Suppressor macrophage treated with lipopolysaccharide for 1 hour (primary cell): ENCODE measurements at places on chromosomes 16 and 17.

- no peak for DNase-seq
Measured at GRCh38 chr17:27747462-27748359, 52.6 kb downstream of the NOS2 start.

DNA sequence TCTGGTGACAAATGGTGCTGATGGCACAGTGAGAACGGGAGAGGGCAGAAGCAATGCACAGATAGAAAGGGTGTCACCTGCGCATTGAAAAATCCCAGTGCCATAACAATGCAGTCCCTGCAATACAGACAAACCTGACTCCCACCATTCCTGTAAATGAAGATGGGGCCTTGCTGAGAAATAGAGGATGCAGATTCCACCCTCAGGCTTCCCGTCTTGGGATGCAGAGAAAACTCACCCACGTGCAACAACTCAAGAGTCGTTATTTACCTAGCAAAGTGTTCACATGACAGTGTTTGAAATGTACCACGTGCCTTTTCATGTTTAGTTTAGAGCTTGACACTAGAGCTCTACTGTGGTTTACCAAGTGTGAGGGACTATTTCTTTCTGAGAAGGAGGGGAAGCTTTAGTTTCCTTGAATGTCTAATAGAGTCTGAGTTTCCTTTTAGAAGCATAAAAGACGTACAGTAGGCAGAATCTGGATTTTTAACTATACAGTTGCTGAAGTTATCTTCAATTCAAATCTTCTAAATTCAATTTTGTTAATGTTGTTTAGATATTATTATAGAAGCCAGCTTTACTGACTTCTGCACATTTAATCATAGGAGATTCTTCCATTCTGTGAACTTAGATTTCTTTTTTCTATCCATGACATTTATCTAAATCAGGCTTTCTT lies 35.6 kb downstream of the WWOX start:
- no peak for DNase-seq

- no peak for DNase-seq
Measured at GRCh38 chr17:29049541-29050145, 6.7 kb downstream of the PIPOX start.

- DNase-seq: peak; percentile 59
Measured at GRCh38 chr16:1991135-1991551, 1.4 kb downstream of the SYNGR3 start.

GRCh38 chr17:17116406-17116805 lies 74.1 kb downstream of the MPRIP start:
- no peak for DNase-seq

GRCh38 chr16:46908540-46909372 lies 24.6 kb downstream of the GPT2 start:
- DNase-seq: peak; percentile 79

DNA sequence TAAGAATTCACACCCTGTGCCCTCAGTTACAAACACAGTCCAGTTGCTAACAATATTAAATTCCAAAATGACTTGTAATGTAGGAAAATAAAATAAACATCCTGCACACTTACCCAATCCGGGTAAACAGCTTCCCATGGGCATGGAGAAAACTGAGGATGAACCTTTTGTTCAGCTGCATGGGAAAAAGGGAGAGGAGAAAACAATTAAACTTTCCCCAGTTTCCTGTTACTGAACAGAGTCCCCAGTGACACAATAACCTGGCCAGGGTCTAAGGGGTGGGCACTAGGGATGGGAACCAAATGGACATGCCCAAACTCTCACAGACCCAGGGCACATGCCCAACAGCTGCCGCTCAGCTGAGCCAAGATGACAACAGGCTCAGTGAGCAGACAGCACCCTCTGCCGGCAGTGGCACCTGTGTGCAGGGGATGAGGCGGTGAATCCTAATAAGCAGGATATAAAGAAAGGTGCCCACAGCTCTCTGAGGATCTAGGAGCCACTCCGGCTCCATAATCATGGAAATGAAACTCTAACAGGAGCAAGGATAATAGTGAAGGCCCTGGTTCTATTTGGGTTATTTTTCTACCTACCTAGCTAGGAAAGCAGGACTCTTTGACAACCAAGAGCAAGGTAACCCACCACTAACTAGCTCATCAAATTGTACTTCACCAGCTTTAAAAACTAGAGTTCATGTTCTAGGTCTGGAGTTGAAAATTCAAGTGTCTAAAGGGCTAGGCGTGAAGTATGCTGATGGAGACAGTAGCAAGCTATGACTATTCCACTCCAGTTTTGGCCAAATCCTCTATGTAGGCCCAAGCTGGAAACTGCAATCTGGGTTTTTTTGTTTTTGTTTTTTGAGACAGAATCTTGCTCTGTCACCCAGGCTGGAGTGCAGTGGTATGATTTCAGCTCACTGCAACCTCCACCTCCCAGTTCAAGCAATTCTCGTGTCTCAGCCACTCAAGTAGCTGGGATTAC lies 58.8 kb downstream of the SMG6 start:
- DNase-seq: peak; percentile 81

GRCh38 chr17:41813152-41813680 lies 412 bp downstream of the FKBP10 start:
- no peak for DNase-seq

GRCh38 chr16:75086281-75086680 lies 30.3 kb downstream of the LDHD start:
- no peak for DNase-seq

DNA sequence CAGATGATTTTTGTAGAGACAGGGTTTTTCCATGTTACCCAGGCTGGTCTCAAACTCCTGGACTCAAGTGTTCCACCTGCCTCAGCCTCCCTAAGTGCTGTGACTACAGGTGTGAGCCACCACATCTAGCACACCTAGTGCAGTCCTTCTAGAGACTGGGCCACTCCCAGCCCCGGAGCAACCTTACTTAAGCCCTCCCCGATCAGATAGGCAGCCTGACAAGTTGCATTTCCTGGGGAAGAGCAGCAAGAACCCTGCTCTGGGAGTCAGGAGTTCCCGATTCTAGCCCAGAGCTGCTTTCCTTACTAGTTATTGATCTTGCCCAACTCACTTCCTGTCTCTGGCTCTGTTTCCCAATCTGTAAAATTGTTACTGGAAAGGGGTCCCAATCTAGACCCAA lies 7.0 kb upstream of the NAGLU start:
- peak; percentile 22 for DNase-seq

DNA sequence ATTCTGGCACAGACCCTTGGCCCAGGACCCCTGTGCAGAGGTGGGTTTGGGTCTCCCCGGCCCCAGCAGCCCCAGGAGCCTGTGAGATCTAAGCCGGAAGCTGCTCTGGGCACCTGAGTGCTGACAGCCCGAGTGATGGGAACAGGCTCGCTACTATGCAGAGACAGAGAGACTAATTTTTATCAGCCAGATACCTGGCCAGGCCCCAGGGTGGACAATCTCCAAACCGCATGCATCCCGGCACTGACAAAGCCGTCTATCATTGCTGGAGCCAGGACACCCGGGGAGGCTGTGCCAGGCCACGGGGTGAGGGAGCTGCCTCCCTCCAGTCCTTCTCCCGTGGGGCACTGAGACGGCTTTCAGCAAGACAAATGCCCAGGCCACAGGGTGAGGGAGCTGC lies 25.0 kb downstream of the CBFA2T3 start:
- no peak for DNase-seq

- DNase-seq: no peak
Measured at GRCh38 chr16:1494711-1495110, 1.6 kb downstream of the TELO2 start.

DNA sequence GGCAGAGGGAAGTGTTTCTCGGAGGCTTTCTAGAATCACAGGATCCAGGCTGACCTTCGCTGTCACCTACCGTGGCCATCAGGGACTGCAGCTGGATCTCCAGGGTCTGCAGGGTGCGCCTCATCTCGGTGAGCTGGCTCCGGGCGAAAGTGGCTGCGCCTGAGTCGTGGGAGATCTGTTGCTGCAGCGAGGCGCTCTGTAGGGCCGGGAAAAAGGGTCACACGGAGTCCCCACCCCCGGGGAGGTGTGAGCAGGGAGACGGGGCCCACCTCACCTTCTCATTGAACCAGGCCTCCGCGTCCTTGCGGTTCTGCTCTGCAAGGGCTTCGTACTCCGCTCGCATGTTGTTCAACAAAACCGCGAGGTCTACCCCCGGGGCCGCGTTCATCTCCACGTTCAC lies 2.9 kb downstream of the KRT28 start:
- no peak for DNase-seq

DNA sequence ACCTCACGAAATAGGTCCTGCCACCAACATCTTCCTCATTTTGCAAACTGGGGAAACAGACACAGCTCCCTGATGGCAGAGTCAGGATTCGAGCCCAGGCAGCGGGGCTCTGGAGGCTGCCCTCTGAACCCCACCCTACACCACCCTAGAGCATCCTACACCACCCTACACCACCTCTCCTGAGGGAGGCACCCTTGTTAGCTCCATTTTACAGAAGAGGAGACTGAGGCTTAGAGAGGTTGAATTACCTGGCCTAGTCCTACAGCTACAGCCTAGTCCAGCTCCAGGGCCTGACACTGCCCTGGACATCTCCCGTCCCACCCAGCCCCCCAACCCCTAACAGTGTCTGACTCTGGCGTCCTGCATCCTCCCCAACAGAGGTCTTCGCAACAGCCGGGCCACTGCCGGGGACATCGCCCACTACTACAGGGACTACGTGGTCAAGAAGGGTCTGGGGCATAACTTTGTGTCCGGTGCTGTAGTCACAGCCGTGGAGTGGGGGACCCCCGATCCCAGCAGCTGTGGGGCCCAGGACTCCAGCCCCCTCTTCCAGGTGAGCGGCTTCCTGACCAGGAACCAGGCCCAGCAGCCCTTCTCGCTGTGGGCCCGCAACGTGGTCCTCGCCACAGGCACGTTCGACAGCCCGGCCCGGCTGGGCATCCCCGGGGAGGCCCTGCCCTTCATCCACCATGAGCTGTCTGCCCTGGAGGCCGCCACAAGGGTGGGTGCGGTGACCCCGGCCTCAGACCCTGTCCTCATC lies 3.2 kb upstream of the NECAB2 start:
- DNase-seq: no peak

DNA sequence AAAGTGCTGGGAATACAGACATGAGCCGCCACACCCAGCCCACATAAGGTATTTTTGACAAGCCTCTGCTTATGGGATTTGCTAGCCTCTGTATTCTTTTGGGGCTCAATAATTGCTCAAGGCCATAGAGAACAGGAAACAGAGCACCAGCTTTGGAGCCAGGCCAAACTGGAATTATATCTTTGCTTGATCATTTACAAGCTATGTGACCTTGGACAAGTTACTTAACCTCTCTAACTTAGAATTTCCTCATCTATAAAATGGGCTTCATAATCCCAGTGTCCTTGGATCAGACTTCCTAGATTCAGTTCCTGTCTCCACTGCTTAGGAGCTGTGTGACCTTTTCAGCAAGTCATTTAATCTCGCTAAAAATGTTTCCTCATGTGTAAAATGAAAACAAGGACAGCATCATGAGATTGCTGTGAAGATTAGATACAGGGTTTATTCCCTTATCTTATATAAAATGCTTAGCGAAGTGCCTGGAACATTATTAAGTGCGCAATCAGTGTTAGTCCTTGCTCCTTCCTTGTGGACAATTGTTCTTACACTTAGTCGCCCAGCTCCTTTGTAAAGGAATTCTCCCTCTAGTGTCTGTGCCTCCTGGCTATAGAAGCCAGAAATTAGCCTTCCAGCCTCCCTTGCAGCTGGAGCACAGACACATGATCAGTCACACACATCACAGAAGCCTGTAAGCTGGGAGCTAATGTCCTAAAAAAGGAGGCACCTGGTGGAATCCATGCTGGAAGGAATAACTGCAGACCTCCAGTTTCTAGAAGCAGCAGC lies 16.6 kb downstream of the KRT9 start:
- DNase-seq: no peak

- no peak for DNase-seq
Measured at GRCh38 chr17:67194134-67194533, 50.9 kb downstream of the HELZ start.

DNA sequence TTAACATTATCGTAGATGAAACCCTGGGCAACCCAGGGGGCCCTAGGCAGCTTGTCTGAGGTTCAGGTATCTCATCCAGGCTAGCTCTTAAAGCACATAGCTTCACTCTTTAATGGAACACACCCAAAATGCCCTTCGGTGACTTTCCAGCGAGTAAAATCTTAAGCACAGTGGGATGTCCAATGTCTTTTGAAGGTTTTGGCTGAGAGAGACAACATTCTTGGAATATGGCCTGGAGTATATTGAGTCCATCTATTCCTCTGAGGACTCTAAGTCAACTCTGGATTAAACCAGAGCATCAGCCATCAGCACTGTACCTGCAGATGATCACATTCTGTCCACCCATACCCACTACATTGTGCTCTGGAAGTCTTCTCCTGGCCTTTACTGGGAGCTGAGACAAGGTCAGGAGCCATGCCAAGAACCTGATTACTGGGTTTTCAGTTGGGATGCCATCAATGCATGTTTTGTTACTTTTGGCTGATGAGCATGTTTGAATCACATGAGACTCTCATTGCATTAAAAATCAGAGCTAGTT lies 63.4 kb upstream of the CDH11 start:
- no peak for DNase-seq

DNA sequence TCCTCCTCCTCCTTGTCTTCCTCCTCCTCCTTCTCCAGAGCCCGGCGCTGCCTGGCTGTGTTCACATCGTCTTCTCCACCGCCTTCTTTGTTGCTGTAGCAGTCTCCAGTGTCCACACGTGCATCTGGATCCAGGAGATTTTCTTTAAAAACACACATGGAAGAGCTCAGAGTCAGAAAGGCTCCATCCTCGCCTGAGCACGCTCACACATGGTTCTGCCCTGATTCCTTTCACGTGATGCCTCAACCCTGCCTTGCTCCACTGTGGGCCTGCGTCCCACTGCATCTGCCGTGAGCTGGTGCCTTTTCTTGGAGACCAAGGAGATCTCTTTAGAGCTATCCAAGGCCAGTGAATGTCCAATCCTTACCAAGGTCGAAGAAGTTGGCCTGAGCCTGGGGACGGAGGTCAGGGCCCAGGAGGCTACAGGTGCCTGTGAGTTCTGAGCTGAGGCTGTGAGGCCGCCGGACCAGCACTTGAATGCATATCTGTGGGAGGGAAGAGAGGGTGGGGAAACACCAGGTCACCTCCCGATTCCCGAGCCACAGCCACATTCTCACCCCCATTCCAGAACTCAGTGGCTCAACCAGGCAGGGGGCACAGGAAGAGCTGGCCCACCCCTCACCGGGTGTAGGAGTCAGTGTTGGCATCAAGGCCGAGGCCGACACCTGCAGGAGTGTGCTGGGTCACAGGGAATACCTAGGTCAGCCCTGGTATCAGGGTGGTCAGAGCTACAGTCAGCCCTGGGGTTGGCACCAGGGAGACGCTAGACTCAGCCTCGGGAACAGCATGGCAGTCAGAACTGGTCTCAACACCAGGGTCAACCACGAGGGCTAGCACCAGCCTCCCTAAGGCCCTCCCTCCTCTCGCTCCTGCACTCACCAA lies 37.6 kb downstream of the HASPIN start:
- DNase-seq: no peak

GRCh38 chr17:31525801-31526549 lies 134.5 kb downstream of the RAB11FIP4 start:
- peak; percentile 29 for DNase-seq

DNA sequence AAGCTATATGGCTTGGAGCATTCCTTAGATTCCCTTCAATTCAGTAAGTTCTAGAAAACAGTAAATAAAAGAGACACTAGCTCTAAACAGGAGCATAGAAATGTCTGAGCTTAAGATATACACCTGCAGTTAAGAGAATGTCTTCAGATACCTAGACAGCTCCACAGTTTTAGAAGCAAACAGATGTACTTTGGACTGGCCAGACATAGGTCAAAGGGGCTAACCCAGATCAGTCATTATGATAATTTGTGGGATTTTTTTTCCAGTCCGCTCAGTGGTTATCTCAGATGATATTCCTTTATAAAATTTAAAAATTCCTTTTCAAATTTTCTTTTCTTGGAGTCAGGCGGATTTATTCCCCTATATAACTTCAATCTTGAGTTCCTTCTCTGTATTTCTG lies 65.8 kb upstream of the RASL10B start:
- no peak for DNase-seq
